A172 (cell line): ENCODE measurements at places on chromosomes 16 and 17. TPM values are rescaled to one million over a fixed set of nuclear protein-coding genes. Genes with fewer than 3 reads are reported as not detected.

The SOX15 gene
- total RNA-seq = 2.0 and 7.2 TPM in 2 replicates

The RPS2 gene
- total RNA-seq = 1,909 and 2,123 TPM in 2 replicates

The IL34 gene
- total RNA-seq = 7.8 and 10.5 TPM in 2 replicates

The MFAP4 gene
- total RNA-seq = not detected in 2 replicates

The SLC46A1 gene
- total RNA-seq = 2.5 and 4.9 TPM in 2 replicates

The DDX52 gene
- 45.9 and 59.3 TPM in 2 replicates for total RNA-seq

The CDRT15L2 gene
- total RNA-seq = not detected in 2 replicates

The FBF1 gene
- total RNA-seq = 9.9 and 12.5 TPM in 2 replicates

The KIF19 gene
- not detected in 2 replicates for total RNA-seq

The NMT1 gene
- total RNA-seq = 151 and 733 TPM in 2 replicates

The HERPUD1 gene
- 35.0 and 55.6 TPM in 2 replicates for total RNA-seq

The CBLN1 gene
- not detected in 2 replicates for total RNA-seq

The EXOC7 gene
- 98.5 and 104 TPM in 2 replicates for total RNA-seq

The GPR142 gene
- not detected in 2 replicates for total RNA-seq

The DPH1 gene
- total RNA-seq = 31.2 and 33.2 TPM in 2 replicates

The GLP2R gene
- 0.50 and 1.7 TPM in 2 replicates for total RNA-seq

The HAS3 gene
- total RNA-seq = 0.31 and 0.38 TPM in 2 replicates

The P2RX1 gene
- total RNA-seq = 0.67 and 1.2 TPM in 2 replicates

The BAIAP3 gene
- total RNA-seq = 2.4 and 10.3 TPM in 2 replicates

The CA5A gene
- total RNA-seq = not detected in 2 replicates

The KRT34 gene
- 0.31 and 1.1 TPM in 2 replicates for total RNA-seq

The IL17C gene
- total RNA-seq = not detected in 2 replicates

The NPIPA5 gene
- not detected in 2 replicates for total RNA-seq

The NPIPA2 gene
- total RNA-seq = 0.50 and 0.72 TPM in 2 replicates

The TCF25 gene
- 145 and 153 TPM in 2 replicates for total RNA-seq

The TP53TG3B gene
- not detected in 2 replicates for total RNA-seq

The TMEM88 gene
- total RNA-seq = not detected in 2 replicates
